Activated CD8-positive, alpha-beta memory T cell treated with anti-CD3 and anti-CD28 coated beads, Interleukin-2, amount 10 ng/mL, durations not matched to agents 7 days and 5 days (primary cell): ENCODE measurements at places on chromosomes 13 and 19. TPM values are rescaled to one million over a fixed set of nuclear protein-coding genes. Genes with fewer than 3 reads are reported as not detected.

- DNase-seq = no peak
These were observed 86.2 kb downstream of the CAB39L start for GRCh38 chr13:49357694-49358093.

VSTM1 gene
- total RNA-seq = not detected

TEAD2 gene
- not detected for total RNA-seq

GRCh38 chr13:114022876-114023275 is 49.0 kb upstream of the C13orf46 start:
- DNase-seq = no peak

GRCh38 chr19:30215248-30215647 is 156.9 kb upstream of the ZNF536 start:
- DNase-seq = no peak

KCTD12 gene
- total RNA-seq = 2.4 TPM

DNA sequence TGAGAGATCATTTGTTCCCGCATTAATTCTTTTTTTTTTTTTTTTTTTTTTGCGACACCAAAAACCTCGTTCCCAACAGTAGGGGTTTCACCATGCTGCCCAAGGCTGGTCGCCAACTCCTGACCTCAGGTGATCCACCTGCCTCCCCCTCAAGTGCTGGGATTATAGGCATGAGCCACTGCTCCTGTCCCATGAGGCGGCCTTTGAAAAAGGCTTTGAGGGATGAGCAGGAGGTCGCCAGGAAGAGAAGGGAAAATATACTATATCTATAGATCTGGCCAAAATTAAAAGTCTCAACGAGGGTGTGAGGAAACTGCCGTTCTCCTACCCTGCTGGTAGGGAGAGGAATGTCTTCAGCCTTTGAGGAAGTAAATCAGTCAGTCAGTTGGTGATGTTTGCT is 26.2 kb downstream of the ZNF473 start:
- no peak for DNase-seq

GRCh38 chr13:98746968-98747367 is 5.5 kb downstream of the SLC15A1 start:
- DNase-seq = no peak

DNA sequence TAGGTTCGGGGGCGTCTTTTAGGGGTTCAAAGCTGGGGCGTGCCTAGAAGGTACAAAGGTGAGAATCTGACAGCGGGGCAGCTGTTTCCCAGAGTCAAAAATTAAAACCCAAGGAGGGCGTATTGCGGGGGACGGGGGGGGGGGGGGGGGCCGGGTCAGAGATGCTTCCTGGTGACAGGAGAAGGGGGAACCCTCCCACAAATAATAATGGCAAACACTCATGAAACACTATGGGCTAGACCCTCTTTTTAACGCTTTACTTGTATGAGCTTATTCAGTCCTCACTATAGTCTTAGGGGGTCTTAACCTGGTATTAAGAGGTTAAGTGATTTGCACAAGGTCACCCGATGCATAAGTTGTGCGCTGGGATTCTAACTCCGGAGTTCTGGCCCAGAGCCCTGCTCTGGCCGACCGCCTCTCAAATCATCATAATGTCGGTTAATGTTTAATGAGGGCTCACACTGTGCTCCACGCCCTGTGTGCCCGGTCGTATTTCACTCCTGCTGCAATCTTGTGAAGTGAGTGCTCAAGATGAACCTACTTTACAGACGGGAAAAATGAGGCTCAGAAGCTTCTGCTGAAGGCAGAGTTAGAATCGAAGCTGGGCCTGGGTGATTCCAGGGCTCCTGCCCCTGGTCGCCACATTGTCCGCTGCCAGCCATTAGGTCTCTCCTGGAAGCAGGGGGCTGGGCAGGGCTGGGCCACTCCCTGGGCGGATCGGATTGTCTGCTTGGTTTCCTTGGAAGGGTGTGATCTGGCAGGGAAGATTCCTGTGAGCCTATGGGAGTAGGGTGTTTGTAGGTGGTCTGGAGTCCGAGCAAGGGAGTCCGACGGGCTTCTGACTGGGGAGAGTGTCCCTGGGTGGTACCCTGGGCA is 964 bp downstream of the PAK4 start:
- DNase-seq = no peak

- no peak for DNase-seq
These were observed 9.4 kb upstream of the SPC24 start for GRCh38 chr19:11164879-11165406.

- no peak for DNase-seq
These were observed 109.5 kb downstream of the TBC1D4 start for GRCh38 chr13:75372517-75372916.

POSTN gene
- not detected for total RNA-seq
